ENCODE measurements at places on chromosomes 16 and 17. TPM values are rescaled to one million over a fixed set of nuclear protein-coding genes. Genes with fewer than 3 reads are reported as not detected.

- H3K27ac ChIP-seq = no peak overlapping the region
- no peak for DNase-seq
- peaks cover 57% of the 10 kb centered on the region for H3K36me3 ChIP-seq
- no peaks in the 10 kb centered on the region for H3K4me1 ChIP-seq
Observed at GRCh38 chr17:8143581-8144400, 8.4 kb downstream of the PER1 start.

DNA sequence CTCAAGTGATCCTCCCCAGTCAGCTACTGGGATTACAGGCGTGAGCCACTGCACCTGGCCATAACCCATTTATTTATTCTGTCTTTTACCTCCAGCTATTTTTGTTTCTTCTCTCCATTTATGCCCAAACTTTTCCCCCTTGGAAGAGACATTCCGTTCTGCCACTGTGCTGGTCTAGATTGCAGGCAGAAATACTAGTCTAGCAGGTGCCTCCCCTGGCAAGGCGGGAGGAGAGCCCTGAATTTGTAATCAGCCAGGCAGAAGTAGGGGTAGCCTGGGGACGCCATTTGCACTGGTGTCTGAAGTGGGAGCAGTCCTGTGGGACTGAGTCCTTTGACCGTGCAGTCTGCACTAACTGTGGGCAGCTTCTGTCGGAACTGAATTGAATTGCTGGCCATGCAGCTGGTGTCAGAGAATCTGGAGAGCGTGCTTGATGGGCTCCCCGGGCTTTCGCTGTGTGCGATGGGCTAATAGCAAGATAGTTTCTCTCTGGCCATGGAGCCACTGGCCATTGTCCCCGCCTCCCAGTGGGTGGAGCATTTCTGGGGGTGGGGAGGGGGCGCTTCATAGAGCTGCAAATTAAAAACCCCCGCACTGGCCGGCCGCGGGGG is 31.5 kb upstream of the LITAF start:
- peaks cover 20% of the 10 kb centered on the region for H3K4me1 ChIP-seq
- no peaks in the 10 kb centered on the region for H3K27me3 ChIP-seq
- no peak for DNase-seq
- H3K36me3 ChIP-seq = no peaks in the 10 kb centered on the region
- no peak overlapping the region for H3K4me3 ChIP-seq

The EVI2B gene
- under 0.01 TPM for total RNA-seq

- H3K4me3 ChIP-seq = no peak overlapping the region
- H3K4me1 ChIP-seq = no peaks in the 10 kb centered on the region
- DNase-seq = no peak
- H3K36me3 ChIP-seq = no peaks in the 10 kb centered on the region
- peaks cover 21% of the 10 kb centered on the region for H3K27me3 ChIP-seq
- H3K27ac ChIP-seq = no peak overlapping the region
Observed at GRCh38 chr16:1050516-1050915, 22.0 kb upstream of the SSTR5 start.

- H3K27ac ChIP-seq = no peak overlapping the region
- H3K4me3 ChIP-seq = no peak overlapping the region
- no peaks in the 10 kb centered on the region for H3K36me3 ChIP-seq
Observed at GRCh38 chr17:71055128-71055527, 885.8 kb downstream of the KCNJ2 start.
